ENCODE measurements at places on chromosomes 3 and 15.

- DNase-seq, result no peak
These were observed 239.8 kb downstream of the STAG1 start for GRCh38 chr3:136512381-136512780.

DNA sequence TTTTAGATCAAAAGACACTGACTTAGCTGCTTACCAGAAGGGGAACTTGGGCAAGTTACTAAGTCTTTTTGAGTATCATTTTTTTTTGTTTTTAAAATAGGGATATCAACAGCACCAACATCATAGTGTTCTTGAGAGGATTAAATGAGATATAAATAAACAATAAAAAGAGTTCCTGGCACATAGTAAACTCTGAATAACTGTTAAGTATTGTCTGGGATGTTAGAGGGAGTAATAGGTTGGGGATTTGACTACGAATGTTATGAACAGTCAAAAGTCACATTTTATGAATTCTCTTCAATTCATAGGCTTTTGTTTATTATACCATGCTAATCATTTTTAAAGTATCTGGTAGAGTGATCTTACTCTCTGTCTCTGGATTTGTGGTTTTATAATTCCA lies 37.8 kb upstream of the FAH start:
- DNase-seq, result no peak

DNA sequence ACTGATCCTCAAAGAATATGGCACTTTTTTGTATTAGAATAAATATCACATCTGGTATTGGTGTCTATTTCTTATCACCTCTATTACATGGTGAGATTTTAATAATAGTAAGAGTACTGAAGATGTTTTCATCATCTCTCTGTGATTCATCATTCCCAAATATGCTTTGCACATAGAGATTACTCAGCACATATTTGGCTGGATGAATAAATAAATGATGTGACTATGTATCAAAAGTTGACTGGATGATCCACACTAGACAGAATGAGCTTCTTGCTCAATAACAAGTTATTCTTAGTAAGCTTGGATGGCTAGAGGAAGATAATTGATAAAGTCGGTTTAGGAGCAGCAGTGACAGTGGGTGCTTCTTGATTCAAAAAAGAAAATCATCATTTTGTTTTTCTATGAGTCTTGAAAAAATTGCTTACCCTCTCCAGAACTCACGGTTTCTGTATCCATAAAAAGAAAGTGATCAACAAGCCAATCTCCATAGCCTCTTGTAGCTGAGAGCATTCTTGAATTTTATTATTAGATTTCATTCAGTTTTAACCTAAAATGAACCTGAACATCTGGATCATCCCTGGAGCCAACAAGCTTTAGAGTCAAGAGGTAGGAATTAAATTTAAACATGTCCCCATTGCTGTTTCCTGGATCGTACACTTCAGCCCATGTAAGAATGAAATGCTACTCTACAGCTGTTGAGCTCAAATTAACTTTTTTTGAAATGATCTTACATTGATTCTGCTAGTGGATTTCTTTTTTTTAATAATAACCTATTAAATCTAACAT lies 104.8 kb upstream of the OSTN start:
- DNase-seq, result no peak

DNA sequence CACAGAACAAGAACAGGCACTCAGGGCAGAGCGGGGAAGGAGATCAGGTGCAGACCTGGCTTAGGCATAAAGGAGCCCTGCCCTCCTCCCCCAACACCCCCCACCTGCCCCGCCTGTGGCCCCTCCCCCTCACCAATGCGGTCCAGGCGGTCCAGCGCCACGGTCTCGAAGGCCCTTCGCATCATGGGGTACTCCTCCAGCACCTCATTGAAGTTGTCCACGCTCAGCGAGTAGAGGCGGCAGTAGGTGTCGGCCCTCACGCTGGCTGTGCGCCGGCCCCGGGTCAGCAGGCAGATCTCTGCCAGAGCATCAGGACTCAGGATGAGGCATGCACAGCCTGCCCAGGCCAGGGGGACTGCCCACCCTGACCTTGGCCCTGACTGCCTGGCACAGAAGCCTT lies 44.8 kb downstream of the HCN4 start:
- no peak for DNase-seq

DNA sequence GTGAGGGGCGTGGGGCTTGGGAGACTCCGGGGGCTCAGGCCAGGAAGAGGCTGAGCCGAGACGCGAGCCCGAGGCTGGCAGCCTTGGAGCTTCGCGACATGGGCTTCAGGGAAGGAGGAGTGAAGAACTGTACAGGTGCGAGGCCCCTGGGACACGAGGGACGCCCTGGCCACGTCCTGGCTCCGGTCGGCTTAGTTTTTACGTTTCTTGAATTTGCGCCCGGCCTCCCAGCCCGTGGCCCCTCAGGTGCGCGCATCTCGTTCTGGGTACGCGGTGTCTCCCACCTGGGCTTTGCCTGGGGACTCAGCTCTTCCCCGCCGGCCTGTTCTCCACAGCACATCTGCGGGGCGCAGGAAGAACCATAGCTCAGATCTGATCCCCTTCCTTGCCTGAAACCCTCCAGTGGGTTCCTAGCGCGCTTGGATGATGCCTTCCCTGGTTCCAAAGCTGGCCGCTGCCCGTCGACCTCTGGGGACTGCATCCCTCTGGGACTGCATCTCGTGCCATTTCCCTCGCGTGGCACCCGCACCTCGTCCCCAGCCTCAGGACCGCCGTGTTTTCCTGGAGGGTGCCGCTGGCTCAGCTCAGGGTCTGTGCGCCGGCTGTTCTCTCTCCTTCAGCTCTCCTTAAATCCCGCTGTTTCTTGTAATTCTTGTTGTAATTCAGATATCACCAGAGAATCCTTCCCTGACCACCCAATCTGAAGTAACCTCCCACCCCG lies 614 bp downstream of the CHCHD6 start:
- DNase-seq, result no peak
